ENCODE measurements at places on chromosomes 1 and 21.

DNA sequence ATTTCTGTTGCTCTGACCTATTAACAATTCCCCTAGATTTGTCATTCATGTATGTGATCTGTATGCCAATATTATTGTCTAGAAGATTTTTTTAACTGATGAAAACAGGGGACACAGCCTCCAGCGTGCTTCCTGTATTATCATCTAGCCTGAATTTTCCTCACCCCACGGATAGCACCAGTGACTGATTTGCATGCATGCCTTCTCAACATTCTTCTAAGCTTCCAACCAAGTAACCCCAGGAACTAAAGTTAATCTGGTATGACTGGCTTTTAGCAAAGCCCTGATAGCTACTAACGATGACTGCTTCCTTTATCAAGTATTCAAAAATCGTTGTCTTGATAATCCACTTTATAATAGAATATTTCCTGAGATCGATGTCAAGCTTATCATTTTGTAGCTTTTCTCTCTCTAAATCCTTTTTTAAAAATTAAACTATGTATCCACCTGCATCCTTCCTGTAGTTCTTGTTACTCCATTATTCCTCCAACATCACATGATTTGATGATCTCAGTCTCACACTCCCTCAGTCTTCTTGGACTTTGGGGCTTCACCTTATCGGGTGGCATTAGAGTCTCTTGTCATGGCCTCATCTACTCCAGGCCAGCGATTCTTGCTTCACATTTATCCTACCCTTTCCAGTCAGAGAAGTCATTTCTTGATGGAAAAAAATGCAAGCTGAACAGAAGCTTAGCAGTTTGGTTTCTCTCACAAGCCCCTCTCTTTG, 19.0 kb downstream of the BCAR3 start:
- DNase-seq, result no peak

- DNase-seq, result no peak
Measured at GRCh38 chr21:37348664-37349063, 17.9 kb upstream of the DYRK1A start.

DNA sequence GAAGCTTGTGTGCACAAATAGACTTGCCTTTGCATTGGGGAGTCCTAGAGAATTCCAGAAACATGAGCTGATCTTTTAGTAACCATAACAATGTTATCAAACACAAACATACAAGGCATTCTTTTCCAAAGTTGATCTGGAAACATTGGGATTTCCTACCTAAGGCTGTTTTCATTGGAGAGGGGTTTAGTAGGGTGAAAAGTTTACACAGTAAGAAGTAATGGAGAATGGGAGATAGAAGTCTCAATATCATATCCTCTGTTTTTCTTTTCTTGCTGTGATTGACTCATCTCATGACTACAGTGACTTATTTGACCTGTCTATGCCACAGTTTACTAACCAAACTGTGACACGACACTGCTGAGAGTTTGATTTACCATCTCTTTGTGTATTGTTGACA, 65.6 kb upstream of the PLA2G4A start:
- DNase-seq, result no peak

DNA sequence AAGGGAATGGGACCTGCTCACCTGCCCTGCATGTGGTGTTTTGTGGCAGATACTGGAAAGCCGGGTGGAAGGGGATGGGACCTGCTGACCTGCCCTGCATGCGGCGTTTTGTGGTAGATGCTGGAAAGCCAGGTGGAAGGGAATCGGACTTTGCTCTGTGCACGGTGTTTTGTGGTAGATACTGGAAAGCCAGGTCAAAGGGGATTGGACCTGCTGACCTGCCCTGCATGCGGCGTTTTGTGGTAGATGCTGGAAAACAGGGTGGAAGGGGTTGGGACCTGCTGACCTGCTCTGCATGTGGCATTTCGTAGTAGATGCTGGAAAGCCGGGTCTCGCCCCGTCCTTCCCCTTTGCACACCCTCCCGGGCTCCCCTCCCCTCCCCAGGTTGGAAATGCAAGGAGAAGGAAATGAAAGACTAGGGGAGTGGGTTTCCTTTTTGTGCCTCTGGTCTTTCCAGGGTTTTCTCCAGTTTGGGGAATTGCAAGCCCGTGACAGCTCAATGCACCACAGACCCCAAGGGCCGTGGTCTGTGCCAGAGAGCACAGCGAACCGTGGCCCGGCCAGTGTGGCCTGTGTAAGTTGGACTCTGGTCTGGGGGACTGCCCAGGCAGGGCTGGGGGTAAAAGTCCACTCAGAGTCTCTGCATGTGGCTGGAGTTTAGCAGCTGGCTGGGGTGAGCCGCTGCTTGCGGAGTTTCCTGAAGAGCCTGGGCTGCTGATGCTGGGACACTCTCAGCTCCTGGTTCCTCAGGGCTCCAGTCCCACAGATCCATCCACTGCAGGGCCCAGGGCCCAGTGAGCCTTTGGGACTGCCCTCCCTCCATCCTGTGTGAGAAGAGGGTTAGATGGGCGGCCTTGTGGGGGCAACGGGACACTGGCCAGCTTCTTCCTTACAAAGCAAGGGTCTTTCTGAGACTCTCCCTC, 105.5 kb downstream of the CRYAA start:
- DNase-seq, result no peak
